ENCODE measurements at places on chromosomes 16 and 17. TPM values are rescaled to one million over a fixed set of nuclear protein-coding genes. Genes with fewer than 3 reads are reported as not detected.

ACOX1 gene
- total RNA-seq = 17.7 TPM

ST6GALNAC1 gene
- total RNA-seq = 0.46 TPM

FBXW10 gene
- total RNA-seq = 1.1 TPM

PRR15L gene
- total RNA-seq = 0.12 TPM

CACNG1 gene
- not detected for total RNA-seq

MFAP4 gene
- not detected for total RNA-seq

SARM1 gene
- 6.3 TPM for total RNA-seq
